Activated gamma-delta T cell treated with Interleukin-2 at 50 U/mL for 16 hours (primary cell): ENCODE measurements at places on chromosomes 4 and X.

- DNase-seq = no peak
These were observed 10.7 kb upstream of the PCYT1B start for GRCh38 chrX:24657671-24658386.

- DNase-seq = no peak
These were observed 42.3 kb downstream of the RFC1 start for GRCh38 chr4:39323821-39324220.

DNA sequence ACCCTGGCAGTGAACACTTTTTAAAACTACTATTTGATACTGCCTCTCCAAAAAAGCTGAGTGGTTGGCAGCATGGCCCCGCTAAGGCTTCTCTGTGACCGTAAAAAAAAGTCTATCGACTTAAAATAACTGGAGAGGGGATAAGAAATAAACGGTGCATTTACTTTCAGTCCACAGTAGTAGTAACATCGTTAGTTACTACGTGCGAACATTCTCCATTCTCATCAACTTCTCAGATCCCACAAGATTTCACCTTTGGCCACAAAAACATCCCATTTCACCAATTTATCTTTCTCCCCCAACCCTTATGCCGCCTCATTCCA, 524 bp upstream of the EXOSC9 start:
- no peak for DNase-seq

GRCh38 chrX:43655151-43656004, 721 bp upstream of the MAOA start:
- peak; percentile 10 for DNase-seq
